ENCODE measurements at places on chromosomes 5 and 9. TPM values are rescaled to one million over a fixed set of nuclear protein-coding genes. Genes with fewer than 3 reads are reported as not detected.

Gene LCN10
- total RNA-seq, result 0.89 TPM

DNA sequence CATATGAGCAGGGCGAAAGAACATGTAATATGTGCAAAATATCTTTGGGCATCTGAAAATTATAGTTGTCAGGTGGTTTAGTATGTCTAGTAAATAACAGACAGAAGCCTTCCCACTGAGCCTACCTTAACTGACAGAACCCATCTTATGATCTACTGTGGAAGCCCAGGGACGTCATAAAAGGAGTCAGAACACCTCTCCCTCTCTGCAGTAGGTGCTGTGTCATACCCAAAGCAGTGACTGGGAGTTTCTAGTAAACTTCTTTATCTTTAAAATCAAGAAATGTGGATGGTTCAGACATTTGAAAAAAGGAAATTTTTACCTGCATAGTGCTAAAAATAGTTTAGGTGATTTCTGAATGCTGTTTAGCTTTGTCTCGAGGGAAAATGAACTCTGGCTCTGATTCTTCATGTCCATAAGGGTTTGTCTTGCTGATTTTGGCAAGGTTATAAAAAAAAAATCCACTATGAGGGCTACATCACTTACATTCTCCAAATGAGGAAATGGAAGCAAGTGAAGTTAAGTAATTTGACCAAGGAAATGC is 104.0 kb downstream of the NUDT12 start:
- no peak for DNase-seq

Gene BNC2
- not detected for total RNA-seq

- DNase-seq, result no peak
These were observed 20.1 kb downstream of the IL9 start for GRCh38 chr5:135875567-135875966.
